ENCODE measurements at places on chromosomes 3 and 15. TPM values are rescaled to one million over a fixed set of nuclear protein-coding genes. Genes with fewer than 3 reads are reported as not detected.

- DNase-seq, result no peak
Observed at GRCh38 chr3:48596676-48597407, 1.7 kb upstream of the COL7A1 start.

GRCh38 chr3:178306432-178307115 is 229.7 kb upstream of the KCNMB2 start:
- no peak for DNase-seq

DNA sequence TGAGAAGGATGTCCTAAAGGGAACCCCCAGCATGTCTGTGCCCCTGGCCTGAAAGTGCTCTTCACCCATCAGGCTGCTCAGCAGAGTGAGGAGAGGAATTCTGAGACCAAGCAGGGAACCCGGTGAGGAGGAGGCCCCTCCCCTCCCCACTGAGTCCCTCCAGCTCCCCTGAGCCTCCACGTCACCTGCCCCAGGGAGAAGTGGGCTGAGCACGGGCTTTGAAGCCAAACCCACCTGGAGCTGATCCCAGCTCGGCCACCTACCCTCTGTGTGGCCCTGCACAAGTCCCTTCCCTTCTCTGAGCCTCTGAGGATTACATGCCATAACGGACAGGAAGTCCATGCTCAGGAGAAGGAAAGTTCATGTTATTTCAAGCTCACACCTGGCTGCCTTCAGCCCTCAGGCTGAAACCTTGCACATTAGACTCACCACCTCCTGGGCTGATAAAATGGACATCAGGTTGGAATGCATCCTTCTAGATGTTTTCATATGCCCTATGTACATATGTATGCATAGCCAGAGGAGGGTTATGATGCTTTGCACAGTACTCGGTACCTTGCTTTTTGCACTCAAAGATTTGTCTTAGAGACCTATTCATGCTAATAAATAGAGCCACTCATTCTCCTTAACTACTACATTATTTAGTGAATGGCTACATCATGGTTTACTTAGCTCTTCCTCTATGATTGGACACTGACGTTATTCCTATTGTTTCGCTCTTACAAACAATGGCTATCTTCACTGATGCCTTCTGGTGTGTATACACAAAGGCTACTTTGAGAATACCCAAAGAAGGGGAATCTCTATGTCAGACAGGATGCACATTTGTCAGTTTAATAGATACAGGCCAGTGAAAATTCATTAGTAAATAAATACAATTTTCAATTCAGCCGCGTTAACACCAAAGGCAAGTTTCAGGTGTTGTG is 31.6 kb upstream of the GATA2 start:
- DNase-seq, result no peak

DNA sequence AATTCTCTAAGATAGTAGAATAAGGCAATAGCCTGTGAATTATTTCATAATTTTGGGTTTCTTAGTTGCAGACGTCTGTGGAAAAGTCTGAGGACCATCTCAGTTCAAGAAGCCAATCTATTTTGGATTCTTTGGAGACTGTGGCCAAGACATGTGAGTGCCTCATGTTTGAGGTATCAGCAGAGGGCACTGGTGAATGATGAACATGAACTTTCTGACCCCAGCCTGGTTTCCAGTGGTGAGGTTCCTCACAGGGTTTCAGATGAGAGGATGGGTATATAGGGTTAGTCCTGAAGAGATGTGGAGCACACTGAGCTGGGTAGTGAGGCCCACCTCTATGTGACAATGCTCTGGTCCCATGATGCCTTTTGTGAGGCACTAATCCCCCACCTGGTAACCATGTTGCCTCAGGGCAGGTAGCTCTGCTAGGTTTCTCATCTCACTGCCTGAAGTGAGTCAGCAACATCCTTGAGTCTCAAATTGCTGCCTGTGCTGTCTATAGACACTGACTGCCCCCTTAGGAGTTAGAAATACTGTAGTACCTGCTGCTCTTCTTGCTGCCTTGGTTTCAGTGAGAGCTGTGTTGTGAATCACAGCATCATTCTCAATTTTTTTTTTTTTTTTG is 32.3 kb downstream of the C3orf62 start:
- no peak for DNase-seq

DNA sequence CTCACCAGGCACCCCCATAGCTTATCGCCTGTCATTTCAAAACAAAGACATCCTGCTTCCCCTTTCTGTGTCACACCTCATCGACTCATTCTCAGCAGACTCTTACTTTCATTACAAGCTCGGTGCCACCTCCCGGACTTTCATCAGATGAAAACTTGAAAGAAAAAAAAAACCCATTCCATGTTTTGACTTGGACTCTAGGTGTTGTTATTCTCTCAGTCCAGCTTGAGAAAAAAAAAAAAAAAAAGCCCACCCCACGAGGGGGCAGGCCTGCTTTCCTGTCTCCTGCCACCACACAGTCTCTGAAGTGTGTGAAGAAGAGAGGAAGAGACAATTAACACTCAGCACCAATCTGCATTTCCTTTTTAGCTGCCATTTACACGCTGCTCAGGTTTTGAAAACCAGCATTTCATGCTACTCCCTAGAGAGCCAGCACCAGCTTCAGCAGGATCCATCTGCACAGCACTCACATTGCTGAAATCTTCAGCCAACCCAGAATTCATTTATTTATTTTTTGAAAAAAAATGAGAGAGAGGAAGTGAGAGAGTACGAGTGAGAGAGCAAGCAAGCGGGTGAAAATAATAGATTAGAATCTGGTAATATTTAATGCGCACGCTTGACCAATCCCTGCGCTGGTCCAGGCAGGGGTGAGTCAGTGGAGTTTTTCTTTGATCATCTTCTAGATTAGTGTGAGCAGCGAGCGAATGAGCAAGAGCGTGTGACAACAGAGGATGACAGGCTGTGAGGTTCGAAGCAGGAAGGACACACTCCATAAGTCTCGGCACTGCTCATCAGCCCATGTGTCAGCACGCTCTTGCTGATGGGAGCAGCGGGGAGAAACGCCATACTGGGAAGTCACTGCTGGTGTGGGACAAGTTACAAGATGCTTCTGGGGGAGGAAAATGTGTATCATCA is 23.5 kb downstream of the ZNF80 start:
- peak; percentile 65 for DNase-seq

GRCh38 chr15:70585707-70586034 is 177.7 kb downstream of the UACA start:
- no peak for DNase-seq

- DNase-seq, result peak; percentile 29
Observed at GRCh38 chr15:71496336-71496955, 313.9 kb upstream of the NR2E3 start.

GRCh38 chr15:81111018-81111417 is 23.1 kb upstream of the CFAP161 start:
- DNase-seq, result no peak

GRCh38 chr3:94904156-94904674 is 841.4 kb downstream of the NSUN3 start:
- DNase-seq, result no peak

GRCh38 chr3:66010739-66011655 is 27.7 kb downstream of the MAGI1 start:
- no peak for DNase-seq

DNA sequence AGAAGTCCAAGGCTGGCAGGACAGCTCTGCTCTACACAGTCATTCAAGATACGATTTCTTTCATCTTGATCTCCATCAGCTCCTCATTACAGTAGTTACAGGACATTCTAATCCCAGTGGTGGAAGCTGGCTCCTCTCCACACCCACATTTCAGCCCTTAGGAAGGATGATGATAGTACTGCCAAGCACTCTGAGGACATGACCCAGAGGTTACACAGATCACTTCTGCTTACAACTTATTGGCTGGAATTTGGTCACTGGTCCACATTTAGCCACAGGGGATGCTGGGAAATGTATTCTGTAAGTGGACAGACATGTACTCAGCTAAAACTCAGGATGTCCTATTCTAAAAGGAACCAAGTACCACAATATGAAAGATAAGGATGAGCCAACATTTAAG is 77.1 kb downstream of the IQCH start:
- DNase-seq, result peak; percentile 51

DNA sequence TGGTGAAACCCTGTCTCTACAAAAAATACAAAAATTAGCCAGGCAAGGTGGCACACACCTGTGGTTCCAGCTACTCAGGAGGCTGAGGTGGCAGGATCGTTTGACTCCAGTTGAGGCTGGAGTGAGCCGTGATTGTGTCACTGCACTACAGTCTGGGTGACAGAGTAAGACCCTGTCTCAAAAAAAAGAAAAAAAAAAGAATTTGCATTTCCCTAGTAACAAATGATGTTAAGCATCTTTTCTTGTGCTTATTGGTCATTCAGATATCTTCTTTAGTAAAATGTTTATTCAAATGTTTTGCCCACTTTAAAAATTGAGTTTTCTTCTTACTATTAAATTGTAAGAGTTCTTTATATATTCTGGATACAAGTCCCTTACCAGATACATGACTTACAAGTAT is 48.7 kb downstream of the NFKBIZ start:
- DNase-seq, result no peak

- no peak for DNase-seq
Observed at GRCh38 chr3:10935846-10936631, 56.5 kb upstream of the SLC6A1 start.

DNA sequence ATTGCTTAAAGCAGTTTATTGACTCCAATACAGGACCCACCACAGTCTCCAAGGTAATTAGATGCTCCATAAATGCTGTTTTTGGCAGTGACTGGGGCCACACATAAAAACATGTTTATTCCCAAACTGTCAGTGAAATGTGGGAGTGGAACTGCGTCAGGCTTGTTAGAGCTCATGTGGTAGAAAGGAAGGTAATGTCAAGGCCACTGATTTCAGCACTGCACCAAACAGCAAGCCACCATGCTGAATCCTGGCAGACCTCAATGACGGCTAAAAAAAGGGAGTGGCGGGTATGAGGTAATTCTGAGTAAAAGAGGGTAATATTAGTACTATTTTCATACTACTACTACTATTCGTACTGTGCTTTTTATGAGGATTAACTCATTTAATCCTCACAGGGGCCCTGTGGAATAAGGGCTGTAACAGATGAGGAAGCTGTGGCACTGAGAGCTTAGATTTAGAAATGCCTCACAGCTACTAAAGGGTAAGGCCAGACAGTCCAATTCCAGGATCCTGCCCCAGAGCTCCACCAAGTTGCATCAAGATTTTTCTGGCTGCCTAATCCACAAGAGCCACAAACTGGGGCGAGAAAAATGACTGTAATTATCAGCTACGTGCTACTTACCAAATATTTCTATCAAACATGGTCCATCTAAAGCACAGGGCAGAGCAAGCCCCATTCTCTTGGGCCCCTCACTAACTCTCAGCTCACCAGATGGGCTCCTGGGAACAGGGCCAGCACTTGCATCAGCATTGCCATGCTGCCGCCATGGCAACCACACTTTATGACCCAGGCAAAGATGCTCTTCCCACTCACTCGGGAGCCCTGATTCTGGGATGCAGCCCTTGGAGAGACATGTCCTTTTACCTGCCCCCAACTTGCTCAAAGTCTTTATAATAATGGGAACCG is 83.6 kb upstream of the SPATA12 start:
- DNase-seq, result peak; percentile 64

- no peak for DNase-seq
Observed at GRCh38 chr15:39514933-39515332, 65.9 kb upstream of the THBS1 start.

DNA sequence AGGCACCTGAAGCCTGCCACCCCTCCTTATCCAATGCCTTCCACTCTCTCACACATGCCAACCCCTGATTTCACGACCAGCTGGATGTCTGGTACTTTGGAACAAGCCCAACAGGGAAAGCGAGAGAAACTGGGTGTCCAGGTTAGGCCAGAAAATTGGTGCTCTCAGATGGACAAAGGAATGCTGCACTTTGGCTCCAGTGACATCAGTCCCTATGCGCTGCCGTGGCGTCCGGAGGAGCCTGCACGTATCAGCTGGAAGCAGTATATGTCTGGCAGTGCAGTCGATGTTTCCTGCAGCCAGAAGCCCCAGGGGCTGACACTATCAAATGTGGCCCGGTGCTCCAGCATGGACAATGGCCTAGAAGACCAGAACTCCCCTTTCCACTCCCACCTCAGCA is 45.2 kb downstream of the CDAN1 start:
- DNase-seq, result no peak

GRCh38 chr3:43340403-43340802 is 54.1 kb downstream of the SNRK start:
- no peak for DNase-seq

DNA sequence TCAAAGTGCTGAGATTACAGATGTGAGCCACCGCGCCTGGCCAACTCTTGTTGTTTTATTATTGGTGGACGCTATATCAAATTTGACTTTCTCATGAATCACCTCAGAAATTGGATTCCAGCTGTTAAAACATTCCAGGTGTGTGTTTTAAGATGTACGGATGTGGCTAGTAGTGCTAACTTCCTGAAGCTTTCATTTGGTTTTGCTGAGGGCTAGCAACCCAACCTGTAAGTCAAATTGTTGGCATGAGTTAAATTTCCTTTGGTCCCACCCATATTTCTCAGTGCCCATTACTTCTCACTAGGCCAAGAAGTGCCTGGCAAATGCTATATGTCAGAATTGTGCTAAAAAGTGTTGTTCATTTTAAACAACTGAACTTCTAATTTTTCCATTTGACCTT is 13.1 kb upstream of the KAT2B start:
- no peak for DNase-seq

DNA sequence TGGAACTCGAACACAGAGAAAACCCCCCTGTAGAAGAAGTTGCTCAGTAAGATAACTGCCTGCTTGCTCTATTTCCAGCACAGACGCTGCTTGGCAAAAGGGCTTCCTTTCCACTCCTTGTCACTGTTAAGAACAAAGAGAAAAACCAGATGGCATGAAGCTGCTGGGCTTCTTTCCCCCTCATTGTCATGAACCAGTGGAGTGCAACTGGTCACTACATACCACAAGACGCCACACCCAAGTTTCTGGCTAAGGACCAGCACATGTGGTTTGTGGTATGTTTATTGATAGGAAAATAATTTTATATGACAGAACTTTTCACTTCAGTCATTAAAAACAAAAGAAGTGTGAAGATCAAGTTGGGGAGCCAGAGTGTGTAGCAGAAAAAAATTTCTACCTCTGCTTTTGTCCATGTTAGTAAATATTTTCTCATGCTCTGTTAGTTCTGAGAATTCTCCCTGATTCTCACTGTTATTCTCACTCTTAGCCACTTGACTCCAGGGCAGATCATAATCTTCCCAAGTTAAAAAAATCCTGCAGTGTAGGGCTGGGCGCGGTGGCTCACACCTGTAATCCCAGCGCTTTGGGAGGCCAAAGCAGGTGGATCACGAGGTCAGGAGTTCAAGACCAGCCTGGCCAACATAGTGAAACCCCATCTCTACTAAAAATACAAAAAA is 37.9 kb downstream of the CLK3 start:
- DNase-seq, result peak; percentile 88

- no peak for DNase-seq
Observed at GRCh38 chr3:179454887-179455286, 3.6 kb upstream of the GNB4 start.

DNA sequence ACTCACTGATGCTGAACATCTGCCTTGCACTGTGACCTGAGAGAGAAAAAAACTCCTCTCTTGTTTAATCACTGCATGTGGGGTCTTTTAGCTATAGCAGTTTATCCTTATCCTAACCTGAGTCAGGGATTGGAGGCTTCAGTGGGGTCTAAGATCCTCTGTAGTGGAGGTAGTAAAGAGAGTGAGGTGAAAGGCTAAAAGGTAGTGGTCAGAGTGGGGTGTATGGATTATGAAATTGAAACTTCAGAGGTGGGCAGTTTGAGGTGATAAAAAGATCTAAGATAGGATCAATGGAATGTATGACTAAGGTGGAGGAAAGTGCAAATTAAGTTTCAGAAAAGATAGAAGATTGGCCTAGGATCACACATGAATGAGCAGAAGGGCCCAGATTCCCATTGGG is 36.5 kb downstream of the DET1 start:
- DNase-seq, result no peak

The CADM2 gene
- not detected for polyA plus RNA-seq

The RGMA gene
- polyA plus RNA-seq, result 0.76 TPM

The UROC1 gene
- polyA plus RNA-seq, result not detected

The GOLGA6L24 gene
- not detected for polyA plus RNA-seq

The CRYGS gene
- 0.54 TPM for polyA plus RNA-seq

The SEMA3B gene
- polyA plus RNA-seq, result 17.6 TPM

Data from fibroblast of lung (primary cell).